ENCODE measurements at places on chromosomes 7 and 10.
A peak's percentile ranks its signal among the peaks of the same experiment; 100 is the strongest.

DNA sequence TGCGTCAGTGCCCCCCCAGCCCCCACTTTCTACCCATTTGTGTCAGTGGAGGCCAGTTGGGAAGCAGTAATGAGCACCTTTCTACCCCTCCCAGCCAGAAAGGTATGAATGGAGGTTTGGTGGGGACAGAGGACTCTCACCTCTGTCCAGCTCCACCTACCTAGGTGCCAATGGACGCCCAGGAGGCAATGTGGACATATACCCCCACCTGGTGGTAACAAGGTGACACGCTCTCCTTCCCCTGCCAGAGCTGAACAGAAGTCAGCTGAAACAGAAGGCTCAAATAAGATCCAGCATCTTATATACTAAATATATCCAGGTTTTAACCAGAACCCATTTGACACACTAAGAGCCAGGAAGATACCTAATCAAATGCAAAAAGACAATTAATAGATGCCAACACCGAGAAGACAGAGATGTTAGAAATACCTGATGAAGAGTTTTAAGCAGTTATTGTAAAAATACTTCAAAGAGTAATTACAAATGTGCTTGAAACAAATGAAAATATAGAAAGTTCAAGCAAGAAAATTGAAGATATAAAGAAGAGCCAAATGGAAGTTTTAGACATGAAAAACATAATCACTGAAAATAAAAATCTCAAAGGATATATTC is 18.4 kb upstream of the SORCS3 start:
- DNase-seq, result no peak

DNA sequence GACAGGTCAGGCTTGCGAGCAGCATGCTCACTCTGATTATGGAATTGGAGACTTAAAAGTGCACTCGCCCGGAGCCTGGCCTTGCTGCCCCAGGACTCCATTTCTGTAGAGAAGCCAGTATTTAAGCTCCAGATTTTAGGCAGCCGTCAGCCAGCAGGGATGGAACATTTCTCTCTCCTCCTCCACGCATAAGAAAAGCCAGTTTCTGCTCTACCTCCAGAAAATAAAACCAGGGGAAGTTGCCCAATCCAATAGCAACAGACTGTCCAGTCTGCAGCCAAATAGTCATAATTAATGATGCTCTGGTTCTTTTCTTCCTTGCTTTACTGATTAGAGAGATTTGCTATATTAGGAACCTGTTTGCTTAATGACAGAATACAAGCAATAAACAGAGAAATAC is 203.2 kb downstream of the GFRA1 start:
- no peak for DNase-seq

DNA sequence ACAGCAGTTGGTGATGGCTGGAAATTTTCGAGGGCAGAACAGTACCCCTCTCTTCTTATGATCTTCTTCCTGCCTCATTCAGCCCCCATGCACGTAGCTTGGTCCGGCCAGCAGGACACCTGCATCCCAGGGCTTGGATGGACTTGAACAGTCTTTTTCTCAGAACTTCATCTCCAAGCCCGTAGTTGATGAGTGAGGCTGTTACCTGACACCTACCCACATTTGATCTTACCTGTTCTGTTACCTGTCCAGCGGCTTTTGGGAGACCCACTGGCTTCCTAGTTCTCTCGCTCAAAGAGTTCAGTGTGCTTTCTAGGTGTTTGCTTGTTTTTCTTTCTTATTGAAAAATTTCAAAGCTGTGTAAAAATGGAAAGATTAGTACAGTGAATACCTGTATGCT is 212.2 kb downstream of the CUX1 start:
- DNase-seq, result no peak

DNA sequence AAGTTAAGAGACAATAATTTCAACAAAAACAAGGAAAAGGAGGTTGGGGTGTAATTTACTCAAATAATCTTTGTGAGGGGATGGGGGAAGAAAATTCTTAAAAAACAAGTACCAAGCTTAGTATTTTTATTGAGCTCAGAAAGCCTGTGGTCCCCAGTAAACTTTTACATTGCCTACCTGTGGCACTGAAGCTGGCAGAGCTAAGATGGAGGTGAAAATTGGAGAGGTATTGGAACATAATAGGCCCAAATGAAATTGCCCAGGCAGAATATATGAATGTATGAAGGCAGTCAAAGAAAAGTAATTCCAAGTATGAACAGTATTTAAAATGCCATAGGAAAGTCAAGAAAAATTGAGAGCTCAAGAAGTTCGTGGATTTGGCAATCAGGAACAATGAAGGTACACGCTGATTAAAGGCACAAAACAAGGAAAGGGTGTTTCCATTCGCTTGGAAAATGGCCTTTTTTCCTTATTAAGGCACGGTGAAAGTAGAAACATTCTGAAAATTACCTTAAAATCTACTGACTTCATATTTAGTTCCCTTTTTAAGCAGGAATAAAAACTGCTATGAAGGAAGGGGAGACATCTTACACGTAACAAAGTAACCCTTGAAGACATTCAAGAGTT is 3.4 kb upstream of the KMT2E start:
- DNase-seq, result no peak

DNA sequence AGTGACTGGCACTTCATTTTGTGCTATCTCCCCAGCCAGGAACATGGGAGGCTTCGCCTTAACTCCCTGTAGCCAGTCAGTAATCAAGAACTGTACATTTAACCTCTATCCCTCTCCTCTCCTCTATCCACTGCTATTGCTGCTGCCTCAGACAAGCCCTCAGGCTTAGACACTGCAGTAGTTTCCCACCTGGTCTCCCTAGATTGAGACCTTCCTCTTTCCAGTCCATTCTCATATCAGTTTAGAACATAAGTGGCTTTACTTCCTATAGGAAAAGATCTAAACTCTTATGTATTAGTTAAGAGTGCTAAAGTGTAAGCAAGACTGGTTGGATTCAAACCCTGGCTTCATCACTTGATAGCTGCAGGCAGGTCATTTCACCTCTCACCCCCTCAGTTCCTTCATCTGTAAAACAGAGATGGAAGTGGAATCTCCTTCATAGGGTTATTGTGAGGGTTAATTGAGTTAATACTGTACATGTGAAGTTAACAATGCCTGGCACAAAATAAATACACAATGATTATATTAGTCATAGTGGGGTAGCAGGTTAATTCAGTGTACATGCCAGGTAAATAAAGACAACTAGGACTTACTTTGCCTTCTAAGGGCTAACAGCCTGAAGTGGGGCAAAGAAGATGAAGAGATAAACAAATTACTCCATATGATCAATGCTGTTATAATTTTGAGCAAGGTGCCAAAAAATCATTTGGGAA is 76.1 kb downstream of the ZNF277 start:
- no peak for DNase-seq

DNA sequence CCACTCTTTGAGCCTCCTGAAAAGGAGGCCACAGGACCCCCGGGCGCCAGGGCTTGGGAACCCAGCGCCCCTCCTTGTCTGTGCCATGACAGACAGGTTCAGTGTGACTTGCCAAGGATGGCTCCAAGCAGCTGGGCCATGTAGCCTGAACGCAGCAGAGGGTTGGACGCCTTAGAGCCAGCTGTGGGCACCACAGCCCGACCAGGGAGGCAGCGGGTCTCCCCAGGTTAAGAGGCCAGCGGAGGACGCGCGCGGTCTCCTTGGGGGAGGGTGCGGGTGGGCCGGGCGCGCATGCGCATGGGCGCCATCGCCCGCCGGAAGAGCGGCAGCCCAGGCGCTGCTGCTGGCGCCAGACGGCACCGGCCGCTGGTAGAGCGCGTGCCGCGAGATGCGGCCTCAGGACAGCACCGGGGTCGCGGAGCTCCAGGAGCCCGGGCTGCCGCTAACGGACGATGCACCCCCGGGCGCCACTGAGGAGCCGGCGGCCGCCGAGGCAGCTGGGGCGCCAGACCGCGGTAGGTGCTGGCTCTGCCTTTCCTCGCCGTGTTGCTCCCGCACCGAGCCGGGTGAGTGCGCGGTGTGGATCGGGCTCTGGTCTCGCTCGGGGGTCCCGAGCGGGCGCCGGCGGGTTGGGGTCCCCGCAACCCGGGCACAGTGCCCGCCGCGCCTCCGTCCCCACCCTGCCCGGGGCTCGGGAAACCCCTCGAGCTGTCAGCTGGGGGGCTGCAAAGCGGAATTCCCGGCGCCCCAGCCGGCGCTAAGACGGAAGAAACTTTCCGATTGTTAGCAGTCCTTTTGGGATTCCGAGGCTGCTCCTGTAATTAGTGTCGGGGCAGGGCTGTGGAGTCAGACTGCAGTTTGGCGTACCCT is at the start of gene SLC35G1:
TSS of gene SLC35G1 (plus strand) at position 333 of the 870 bp plus-strand sequence. CDS start at position 389, 56 bp downstream.
- peak; percentile 59 for DNase-seq

All from stimulated activated CD4-positive, alpha-beta T cell treated with anti-CD3 and anti-CD28 coated beads, Interleukin-2, amount 100 ng/mL, for 48 hours (primary cell).